CD4-positive, alpha-beta T cell (primary cell): ENCODE measurements at places on chromosomes 7 and 10.

GRCh38 chr10:102264371-102264770 is 19.0 kb downstream of the GBF1 start:
- peaks cover 8% of the 10 kb centered on the region for H3K4me1 ChIP-seq
- no peak for DNase-seq
- no peaks in the 10 kb centered on the region for H3K27me3 ChIP-seq
- H3K36me3 ChIP-seq: peaks cover 82% of the 10 kb centered on the region
- H3K27ac ChIP-seq: no peak overlapping the region
- H3K4me3 ChIP-seq: no peak overlapping the region

GRCh38 chr10:65135508-65135907 is 1614.3 kb downstream of the REEP3 start:
- no peaks in the 10 kb centered on the region for H3K36me3 ChIP-seq
- no peaks in the 10 kb centered on the region for H3K4me1 ChIP-seq
- no peak overlapping the region for H3K27ac ChIP-seq
- no peak overlapping the region for H3K4me3 ChIP-seq
- H3K27me3 ChIP-seq: no peaks in the 10 kb centered on the region

DNA sequence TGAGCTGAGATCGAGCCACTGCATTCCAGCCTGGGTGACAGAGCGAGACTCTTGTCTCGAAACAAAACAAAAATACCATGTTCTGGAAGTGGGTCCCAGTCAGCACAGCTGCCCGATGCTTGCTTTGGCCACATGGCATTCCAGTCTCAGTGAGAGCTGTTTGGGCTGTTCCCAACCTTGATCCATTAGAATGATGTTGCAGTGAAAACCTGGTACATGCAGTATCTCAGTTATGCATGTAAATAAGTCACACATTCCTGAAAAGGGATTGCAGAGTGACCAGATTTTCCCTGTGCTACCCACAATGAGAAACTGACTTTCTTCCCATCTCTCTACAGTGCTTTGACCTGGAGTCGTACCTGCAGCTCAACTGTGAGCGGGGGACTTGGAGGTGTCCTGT is 15.4 kb downstream of the ZMIZ2 start:
- H3K27me3 ChIP-seq: no peaks in the 10 kb centered on the region
- DNase-seq: no peak
- H3K27ac ChIP-seq: no peak overlapping the region
- peaks cover 84% of the 10 kb centered on the region for H3K36me3 ChIP-seq
- H3K4me3 ChIP-seq: no peak overlapping the region

DNA sequence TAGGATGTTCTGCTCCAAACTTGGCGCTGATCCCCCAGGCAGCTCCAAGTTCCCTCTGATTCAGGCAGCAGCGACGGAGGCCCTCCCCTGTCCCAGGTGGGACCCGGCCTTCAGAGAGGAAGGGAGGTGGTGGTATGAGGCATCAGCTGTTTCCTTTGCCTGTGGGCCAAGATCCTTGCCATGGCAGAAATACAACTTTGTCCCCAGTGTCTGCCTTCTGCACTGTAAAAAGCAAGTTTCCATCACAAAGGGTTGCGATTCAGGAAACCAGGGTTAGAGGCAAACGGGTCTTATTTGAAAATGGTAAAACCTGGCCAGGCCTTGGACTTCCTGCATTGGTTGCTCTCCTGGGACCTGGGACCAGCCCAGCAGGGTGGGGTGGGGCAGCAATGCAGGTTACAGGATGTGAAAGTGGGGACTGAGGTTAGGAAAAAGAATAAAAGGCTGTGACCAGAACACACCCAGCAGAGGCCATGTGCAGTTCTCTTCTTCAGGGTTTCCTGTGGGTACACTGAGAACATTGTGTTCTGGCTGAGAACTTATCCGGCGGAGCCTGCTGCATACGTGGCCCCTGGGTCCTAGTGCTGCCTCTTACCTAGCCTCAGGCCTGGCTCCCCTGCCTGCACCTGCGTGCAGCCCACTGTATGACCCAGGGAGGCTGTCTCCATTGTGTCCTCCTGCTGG is 25.1 kb upstream of the DDIT4 start:
- peak overlapping the region; percentile 20 for H3K27ac ChIP-seq
- H3K4me3 ChIP-seq: peak overlapping the region; percentile 31
- no peaks in the 10 kb centered on the region for H3K36me3 ChIP-seq
- DNase-seq: peak; percentile 75
- H3K27me3 ChIP-seq: no peaks in the 10 kb centered on the region
- peaks cover 99% of the 10 kb centered on the region for H3K4me1 ChIP-seq

GRCh38 chr7:98913026-98913425 is 34.7 kb downstream of the TRRAP start:
- H3K4me3 ChIP-seq: no peak overlapping the region
- no peaks in the 10 kb centered on the region for H3K4me1 ChIP-seq
- DNase-seq: no peak
- no peak overlapping the region for H3K27ac ChIP-seq
- no peaks in the 10 kb centered on the region for H3K27me3 ChIP-seq

- H3K4me3 ChIP-seq: peak overlapping the region; percentile 43
- H3K27ac ChIP-seq: no peak overlapping the region
- peaks cover 16% of the 10 kb centered on the region for H3K4me1 ChIP-seq
- DNase-seq: peak; percentile 56
- peaks cover 9% of the 10 kb centered on the region for H3K27me3 ChIP-seq
Measured at GRCh38 chr10:15370212-15370855, 755 bp downstream of the FAM171A1 start.

DNA sequence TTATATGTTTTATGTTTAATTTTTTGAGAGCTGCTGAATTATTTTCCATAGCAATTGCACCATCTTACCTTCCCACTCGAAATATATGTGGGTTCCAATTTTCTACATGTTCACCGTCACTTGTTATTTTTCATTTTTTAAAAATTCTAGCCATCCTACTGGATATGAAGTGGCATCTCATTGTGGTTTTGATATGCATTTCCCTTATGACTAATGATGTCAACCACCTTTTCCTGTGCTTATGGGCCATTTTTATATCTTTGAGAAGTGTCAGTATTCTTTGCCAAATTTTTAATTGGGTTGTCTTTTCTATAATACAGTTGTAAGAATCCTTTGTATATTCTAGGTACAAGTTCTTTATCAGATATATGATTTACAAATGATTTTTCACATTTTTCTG is 27.8 kb downstream of the NHLRC2 start:
- no peak overlapping the region for H3K27ac ChIP-seq
- no peaks in the 10 kb centered on the region for H3K27me3 ChIP-seq
- no peak overlapping the region for H3K4me3 ChIP-seq
- peaks cover 15% of the 10 kb centered on the region for H3K36me3 ChIP-seq
- H3K4me1 ChIP-seq: no peaks in the 10 kb centered on the region

DNA sequence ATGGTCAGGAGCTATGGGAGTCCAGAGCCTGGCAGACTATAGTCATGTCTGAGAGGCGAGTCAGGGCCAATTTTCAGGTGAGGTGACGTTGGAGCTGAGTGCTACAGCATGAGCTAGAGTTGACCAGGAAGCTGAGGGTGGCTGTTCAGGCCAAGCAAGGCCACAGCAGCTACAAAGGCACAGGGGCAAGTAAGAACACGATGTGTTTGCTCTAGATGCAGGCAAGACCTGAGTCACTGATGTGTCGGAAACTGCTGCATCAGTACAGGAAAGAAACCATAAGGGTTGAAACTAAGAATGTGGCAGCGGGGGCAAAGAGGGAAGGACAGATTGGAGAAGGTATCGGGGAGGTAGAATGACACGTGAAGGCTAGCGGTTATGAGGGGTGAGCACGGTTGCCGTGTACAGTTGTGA is 11.8 kb upstream of the RRP12 start:
- H3K4me3 ChIP-seq: no peak overlapping the region
- H3K36me3 ChIP-seq: no peaks in the 10 kb centered on the region
- no peaks in the 10 kb centered on the region for H3K27me3 ChIP-seq

DNA sequence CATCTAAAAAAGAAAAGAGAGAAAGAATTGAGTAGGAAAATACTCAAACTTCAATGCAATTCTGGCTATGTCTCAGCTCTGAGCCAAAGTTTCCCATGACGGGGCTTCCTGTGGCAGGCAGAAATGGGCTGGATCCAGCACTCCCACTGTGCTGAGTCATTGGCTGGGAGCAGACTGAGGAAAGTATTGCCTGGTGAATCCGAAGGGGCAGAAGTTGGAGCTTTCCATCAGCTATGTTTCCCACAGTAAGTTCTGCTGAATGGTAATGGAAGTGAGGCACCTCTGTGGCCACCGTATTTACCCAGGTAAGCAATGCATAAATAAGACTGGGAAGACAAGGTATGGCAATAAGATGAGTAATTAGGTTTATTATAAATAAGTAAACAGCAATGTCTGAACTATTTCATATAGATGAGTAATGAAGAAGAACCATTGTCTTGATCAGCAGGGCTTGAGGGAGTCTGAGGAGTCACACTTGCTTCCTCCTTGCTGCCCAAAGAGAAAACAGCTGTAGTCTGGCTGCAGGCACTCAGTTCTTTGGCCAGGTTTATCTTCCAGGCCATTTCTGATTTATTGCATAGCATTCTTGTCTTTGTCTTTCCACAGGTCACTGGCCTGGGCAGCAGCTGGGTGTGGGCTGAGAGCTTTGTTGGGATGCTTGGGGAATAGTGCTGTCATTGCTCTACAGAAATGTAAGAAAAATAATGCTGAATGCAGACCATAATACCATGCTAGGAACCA is 255.3 kb downstream of the DNAJB9 start:
- no peaks in the 10 kb centered on the region for H3K36me3 ChIP-seq
- no peak overlapping the region for H3K4me3 ChIP-seq
- no peaks in the 10 kb centered on the region for H3K27me3 ChIP-seq
- H3K4me1 ChIP-seq: no peaks in the 10 kb centered on the region
- no peak overlapping the region for H3K27ac ChIP-seq

- H3K27me3 ChIP-seq: no peaks in the 10 kb centered on the region
- H3K27ac ChIP-seq: no peak overlapping the region
- H3K36me3 ChIP-seq: no peaks in the 10 kb centered on the region
- no peak overlapping the region for H3K4me3 ChIP-seq
- no peak for DNase-seq
Measured at GRCh38 chr10:128675405-128675804, 549.2 kb upstream of the MKI67 start.

DNA sequence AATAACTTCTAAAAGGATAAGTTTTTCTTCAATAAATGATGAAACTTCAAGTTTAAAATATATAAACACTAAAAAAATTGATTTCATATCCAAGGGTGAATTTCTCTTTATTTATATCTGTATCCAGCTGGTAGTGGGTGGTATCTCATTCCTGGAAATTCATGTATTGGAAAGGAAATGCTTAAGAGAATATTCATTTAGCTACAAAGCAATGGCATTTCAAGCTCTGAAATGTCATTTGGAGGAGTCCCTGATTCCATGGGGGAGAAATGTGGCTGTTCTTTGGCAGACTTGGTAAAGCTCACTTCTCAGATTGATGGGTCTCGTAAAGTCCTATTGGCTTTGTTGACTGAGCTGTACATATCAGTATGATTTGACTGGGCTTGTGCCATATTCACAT is 156.3 kb upstream of the TEX47 start:
- H3K27ac ChIP-seq: no peak overlapping the region
- H3K27me3 ChIP-seq: no peaks in the 10 kb centered on the region
- no peaks in the 10 kb centered on the region for H3K4me1 ChIP-seq
- H3K36me3 ChIP-seq: no peaks in the 10 kb centered on the region
- no peak for DNase-seq

DNA sequence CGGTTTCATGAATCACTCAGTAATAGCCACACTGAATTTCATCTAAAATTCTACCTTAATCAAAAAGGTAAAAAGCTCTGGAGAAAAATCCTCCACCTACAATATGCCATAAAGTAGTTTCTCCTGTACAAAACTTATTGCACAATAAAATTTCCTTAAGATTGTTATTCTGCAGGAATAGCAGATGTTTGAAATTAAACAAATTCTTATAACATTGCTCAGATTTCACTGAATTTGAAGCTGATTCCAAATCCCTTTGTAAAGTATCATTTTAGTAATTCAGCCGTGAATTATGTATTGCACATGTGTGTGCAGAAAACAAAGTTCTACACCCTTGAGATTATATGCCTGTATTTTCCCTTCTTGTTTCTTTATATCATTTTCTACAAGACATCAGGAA is 123.8 kb downstream of the AMPH start:
- H3K36me3 ChIP-seq: no peaks in the 10 kb centered on the region
- no peak for DNase-seq
- no peak overlapping the region for H3K4me3 ChIP-seq
- no peaks in the 10 kb centered on the region for H3K27me3 ChIP-seq

DNA sequence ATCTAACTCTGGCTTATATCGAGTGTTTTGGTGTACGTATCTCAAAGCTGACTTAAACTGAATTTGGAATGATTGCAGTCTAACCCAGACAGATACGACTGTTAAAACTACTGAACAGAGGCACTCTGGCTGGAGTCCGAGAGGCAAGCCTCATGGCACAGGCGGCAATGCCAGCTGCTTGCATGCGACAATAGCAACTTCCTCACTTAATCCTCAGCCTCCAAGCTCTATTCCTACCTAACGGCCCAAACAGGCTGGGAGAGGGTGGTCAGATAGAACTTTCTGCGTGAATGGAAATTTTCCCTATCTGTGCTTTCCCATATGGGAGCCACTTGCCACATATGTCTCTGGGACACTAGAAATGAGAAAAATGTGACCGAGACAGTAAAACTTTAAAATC is 292.0 kb upstream of the KLF6 start:
- no peak overlapping the region for H3K27ac ChIP-seq
- no peaks in the 10 kb centered on the region for H3K27me3 ChIP-seq
- DNase-seq: no peak
- no peak overlapping the region for H3K4me3 ChIP-seq
- peaks cover 70% of the 10 kb centered on the region for H3K4me1 ChIP-seq
